ENCODE measurements at places on chromosomes 1 and 21.

- peak; percentile 88 for DNase-seq
Observed at GRCh38 chr1:206784471-206784903, 12.2 kb upstream of the IL10 start.

GRCh38 chr1:202760589-202760988 lies 47.6 kb downstream of the KDM5B start:
- no peak for DNase-seq

DNA sequence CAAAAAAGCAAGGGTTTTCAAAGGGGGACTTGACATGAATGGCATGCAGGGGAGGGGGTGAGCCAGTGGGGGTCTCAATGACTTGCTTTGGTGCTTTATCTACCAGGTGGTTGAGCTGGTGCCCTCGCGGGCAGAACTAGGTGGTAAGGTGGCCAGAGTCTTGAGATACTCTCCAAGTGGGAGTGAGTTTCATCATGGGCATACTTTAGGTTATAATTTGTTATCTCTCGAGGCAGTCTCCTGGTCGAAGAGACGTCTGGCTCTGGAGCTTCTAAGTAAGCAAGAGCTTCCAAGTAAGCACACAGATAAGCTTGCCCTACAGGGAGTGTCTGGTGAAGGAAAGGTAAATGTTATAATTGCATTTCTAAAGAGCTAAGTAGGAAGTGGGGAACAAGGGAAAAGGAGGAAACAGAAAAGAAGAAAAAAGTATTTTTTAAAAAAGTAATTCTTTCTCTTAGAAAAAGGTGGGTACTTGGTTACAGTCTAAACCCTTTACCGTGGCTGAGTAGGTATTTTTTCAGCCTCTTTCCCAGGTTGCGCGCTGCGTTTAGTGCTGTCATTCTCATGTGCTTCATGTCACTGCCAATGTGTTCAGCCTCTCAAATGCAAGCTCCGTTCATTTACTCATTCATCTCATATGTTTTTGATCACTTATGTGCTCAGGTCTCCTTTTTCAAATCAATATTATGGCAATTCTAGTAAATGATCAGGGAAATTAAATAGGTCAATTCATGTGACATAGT lies 31.6 kb upstream of the DNAJC6 start:
- DNase-seq: no peak

GRCh38 chr1:114609826-114610225 lies 28.4 kb upstream of the BCAS2 start:
- no peak for DNase-seq

GRCh38 chr1:22449636-22450035 lies 2.0 kb upstream of the ZBTB40 start:
- DNase-seq: no peak

GRCh38 chr1:15420853-15421465 lies 11.3 kb downstream of the EFHD2 start:
- DNase-seq: no peak

GRCh38 chr1:159429074-159429861 lies 2.7 kb upstream of the OR10J4 start:
- DNase-seq: no peak

DNA sequence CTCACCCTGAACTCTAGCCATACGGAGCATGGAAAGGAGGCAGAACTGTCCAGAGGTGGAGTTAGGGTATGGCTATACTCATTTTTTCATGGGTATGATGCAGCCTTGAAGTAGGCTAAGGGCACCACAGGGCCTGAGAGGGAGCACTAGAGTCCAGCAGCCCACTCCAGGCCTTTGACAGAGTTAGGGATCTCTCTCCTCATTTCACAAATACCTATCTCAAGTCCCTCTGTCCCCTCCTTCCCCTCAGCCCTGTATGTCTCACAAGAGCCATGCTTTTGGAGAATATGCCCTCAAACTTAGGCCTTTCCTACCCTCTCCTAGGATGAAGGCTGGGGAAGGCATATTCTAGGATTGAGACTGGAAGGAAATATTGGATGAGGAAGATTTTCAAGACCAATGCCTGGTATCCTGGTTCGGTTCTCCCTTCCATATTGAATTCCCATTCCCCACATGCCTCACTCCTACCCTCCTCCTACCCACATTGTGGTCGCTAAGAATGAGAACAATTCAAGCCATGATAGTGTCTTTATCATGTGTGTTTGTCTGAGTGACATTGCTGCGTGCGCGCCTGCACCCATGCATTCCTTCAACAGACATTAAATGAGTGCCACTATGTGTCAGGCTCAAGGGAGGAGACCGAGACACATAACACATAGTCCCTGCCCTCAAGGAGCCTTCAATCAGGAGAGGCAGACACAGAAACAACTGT lies 2.6 kb upstream of the NECTIN4 start:
- DNase-seq: no peak

- no peak for DNase-seq
Observed at GRCh38 chr1:146039844-146040194, 18.3 kb upstream of the HJV start.

DNA sequence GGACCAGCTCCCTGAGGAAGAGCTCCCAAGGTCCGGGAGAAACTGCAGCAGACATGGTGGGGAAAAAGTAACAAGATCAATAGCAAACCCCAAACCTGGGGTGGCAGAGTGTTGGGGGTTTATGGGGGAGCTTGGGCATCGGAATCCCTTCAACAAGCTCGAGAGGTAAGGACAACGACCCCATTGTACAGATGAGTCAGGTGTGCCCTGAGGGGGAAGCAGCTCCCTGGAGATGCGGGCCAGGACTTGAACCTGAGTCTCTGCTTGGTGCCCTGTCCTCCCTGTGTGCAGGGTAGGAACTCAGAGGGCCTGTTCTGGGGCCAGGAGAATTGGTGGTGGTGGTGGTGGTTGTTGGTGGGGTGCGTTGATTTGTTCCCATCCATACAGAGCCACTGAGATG lies 125.4 kb downstream of the PTPRU start:
- DNase-seq: no peak

GRCh38 chr1:226402739-226403165 lies 5.1 kb downstream of the PARP1 start:
- no peak for DNase-seq

All from stimulated activated CD4-positive, alpha-beta T cell treated with anti-CD3 and anti-CD28 coated beads, Interleukin-1b, Interleukin-23, amount 100 ng/mL, for 4 hours (primary cell).